Skin of body (tissue), 3 donors: ENCODE measurements at places on chromosomes 5 and 9. TPM values are rescaled to one million over a fixed set of nuclear protein-coding genes. Genes with fewer than 3 reads are reported as not detected.

The SPACA9 gene
- total RNA-seq, result 2.1 TPM

The ALDH7A1 gene
- 54.3 TPM for total RNA-seq

The THBS4 gene
- total RNA-seq, result 12.3 TPM

The PCDHGA5 gene
- total RNA-seq, result 3.6 TPM

The LECT2 gene
- total RNA-seq, result not detected

- no peak for DNase-seq
Observed at GRCh38 chr5:125961150-125961549, 462.1 kb upstream of the GRAMD2B start.

GRCh38 chr9:127796852-127797370, 5.8 kb upstream of the FPGS start:
- no peak for DNase-seq

GRCh38 chr5:15558240-15558639, 58.3 kb downstream of the FBXL7 start:
- DNase-seq, result no peak

DNA sequence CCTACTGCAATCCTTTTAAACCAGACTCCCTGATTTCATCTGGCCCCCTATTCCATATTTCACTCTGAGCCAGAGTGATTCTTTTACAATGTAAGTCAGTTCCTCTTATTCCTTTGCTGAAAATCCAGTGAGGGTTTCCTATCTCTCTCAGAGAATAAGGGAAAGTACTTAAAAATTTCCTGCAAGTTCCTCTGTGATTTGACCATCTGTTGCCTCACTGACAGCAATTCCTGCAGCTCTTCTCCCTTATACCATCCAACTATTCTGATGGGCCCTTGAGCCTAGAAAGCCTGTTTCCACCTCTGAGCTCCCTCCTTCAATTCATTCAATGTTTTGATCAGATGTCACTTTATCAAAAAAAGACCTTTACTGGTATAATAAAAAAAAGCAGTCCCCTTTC, 317.1 kb upstream of the CCNH start:
- DNase-seq, result no peak

GRCh38 chr9:136824496-136825225, 16.9 kb downstream of the RABL6 start:
- DNase-seq, result no peak

- DNase-seq, result peak; percentile 73
Observed at GRCh38 chr5:82164977-82165713, 113.0 kb downstream of the RPS23 start.

GRCh38 chr5:162384225-162384624, 316.7 kb downstream of the GABRG2 start:
- no peak for DNase-seq

DNA sequence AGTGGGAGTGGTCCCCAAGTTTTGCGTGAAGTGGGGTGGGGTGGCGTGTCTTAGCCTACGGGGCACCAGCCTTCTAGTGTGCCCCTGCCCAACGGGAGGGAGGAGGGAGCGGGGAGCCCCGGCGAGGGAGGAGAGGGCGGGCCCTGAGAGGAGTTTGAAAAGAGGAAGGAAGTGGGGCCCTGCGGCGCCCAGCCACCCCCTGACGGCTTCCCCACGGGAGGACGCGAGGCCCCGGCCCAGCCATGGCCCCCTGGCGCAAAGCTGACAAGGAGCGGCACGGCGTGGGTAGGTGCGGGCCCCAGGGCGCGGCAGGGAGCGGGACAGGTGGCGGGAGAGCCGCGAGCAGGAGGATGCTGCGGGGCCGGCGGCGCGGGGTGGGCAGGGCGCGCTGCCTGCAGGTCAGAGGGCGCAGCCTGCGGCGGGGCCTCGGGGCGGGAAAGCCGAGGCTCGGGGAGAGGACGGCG, at the start of gene DOCK2:
TSS of gene DOCK2 (plus strand) at position 191 of the 464 bp plus-strand sequence. CDS start at position 243, 52 bp downstream.
- DNase-seq, result no peak

- no peak for DNase-seq
Observed at GRCh38 chr5:179876610-179876952, 18.0 kb upstream of the MRNIP start.

GRCh38 chr5:83475391-83475863, 3.9 kb downstream of the VCAN start:
- DNase-seq, result peak; percentile 77
